ENCODE measurements at places on chromosomes 3 and 15.

GRCh38 chr15:83846847-83847246, 192.9 kb downstream of the ADAMTSL3 start:
- DNase-seq = no peak

- DNase-seq = no peak
These were observed 68.5 kb downstream of the MYO1E start for GRCh38 chr15:59304034-59304795.

GRCh38 chr3:66812136-66812535, 186.0 kb upstream of the KBTBD8 start:
- DNase-seq = no peak

GRCh38 chr3:71671216-71671845, 53.9 kb downstream of the EIF4E3 start:
- DNase-seq = no peak

DNA sequence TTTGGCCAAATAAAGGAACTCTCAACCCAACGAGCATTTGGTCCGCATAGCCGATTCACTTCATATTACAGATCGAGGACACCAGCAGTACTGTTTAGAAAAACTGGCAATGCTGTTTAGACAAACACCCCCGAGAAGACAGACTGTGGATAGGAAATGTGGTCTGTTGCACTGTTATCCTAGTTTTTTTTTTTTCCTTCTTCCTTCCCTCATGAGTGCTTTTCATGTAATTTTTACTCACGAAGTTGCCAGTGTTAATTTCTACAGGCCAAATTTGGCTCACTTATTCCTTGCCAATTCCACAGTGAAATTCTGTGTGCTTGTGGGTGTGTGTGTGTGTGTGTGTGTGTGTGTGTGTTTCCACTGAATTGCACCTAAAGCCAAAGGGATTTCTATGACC, 165.7 kb downstream of the FOXP1 start:
- no peak for DNase-seq

- DNase-seq = no peak
These were observed 52.6 kb downstream of the MCF2L2 start for GRCh38 chr3:183375787-183376186.

DNA sequence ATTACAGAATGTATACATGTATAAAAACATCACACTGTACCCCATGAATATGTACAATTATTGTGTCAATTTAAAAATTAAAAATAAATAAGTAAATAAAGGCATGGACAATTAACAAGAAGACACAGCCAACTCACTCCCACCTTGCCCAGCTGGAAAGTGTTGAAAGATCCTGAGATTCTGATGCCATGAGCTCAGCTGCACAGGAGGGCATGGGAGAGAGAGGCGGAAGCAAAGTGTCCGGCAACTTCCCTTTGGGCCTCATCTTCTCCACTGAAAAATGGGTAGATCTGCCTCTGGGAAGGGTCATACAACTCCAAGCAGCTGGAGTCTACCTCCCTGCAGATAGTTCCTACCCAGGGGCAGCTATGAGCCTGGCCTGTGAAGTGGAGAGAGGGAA, 277.3 kb downstream of the UACA start:
- no peak for DNase-seq

DNA sequence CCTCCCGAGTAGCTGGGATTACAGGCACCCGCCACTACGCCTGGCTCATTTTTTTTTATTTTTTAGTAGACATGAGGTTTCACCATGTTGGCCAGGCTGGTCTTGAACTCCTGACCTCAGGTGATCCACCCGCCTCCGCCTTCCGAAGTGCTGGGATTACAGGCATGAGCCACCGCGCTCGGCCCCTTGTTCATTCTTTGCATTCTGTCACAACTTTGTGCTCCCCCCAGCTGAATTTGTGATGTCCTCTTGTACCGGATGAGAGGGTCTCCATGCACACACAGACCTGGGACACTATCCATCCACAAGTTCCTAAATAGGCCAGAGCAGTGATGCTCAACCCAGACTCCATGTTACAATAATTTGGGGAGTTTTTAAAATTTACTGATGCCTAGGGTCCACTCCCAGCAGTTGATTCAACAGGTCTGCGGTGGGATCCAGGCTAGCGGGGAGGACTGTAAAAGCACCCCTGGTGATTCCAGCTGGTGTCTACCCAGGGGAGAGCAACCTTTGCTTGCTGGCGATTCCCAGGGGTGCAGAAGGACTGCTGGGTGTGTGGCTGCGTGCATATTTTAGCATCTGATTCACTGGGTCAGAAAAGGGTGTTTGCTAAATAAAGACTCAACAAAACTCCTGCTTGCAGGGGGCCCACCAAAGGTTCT, 1.0 kb downstream of the RASSF1 start:
- no peak for DNase-seq

GRCh38 chr15:81117581-81117980, 16.5 kb upstream of the CFAP161 start:
- DNase-seq = no peak

DNA sequence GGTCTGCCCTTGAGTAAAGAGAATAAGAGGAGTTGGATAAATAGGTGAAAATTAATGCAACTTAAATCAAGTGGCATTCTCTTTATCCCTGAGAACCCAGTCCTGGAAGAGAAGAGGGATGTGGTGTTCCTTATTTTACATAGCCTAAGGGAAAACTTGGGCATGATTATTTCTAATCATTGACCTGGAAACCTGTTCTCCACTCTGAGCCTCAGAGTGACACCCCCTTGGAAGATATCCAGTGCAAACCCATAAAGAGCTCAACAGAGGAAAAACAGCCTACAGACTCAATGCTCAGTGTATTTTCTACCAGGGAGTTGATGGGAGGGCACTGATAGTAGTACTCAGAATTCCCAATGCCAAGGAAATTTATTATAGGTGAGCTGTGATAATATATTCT, 22.0 kb downstream of the SLC15A2 start:
- no peak for DNase-seq

- no peak for DNase-seq
These were observed 98.8 kb downstream of the ZNF621 start for GRCh38 chr3:40623567-40623966.

DNA sequence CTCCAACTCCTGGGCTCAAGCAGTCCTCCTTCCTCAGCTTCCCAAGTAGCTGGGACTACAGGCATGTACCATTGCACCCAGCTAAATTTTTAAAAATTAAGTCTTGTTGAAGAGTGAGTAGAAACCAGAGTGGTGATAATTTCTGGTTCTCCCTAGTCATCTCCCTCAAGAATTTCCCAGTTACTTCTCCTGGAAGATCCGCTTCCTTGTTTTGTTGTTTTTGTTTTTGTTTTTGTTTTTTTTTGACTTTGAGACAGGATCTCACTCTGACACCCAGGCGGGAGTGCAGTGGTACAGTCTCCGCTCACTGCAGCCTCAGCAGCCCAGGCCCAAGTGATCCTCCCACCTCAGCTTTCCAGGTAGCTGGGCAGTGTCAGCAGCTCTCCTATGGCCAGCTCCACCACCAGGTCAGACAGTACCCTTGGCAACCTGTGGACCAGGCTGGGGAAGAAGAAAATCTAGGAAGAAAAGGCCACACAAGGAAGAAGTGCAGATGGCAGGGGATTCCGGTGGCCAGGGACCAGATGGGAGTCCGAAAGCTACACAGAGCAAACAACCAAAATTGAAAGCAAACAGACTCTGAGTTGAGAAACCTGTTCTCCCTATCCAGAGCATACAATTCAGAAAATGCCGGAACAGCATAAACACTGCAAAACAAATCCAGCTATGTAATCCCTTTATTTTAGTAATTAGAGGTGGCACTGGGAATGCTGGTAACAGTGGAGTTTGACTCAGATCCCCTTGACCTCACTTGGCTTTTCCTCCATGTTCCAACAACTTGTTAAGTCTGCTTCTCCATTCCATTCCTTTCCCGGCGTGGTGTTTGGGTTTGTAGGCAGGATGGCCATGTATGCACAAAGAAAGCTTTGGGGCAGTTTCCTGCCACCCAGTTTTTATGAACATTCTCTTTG, 266.6 kb upstream of the CTDSPL start:
- DNase-seq = no peak

DNA sequence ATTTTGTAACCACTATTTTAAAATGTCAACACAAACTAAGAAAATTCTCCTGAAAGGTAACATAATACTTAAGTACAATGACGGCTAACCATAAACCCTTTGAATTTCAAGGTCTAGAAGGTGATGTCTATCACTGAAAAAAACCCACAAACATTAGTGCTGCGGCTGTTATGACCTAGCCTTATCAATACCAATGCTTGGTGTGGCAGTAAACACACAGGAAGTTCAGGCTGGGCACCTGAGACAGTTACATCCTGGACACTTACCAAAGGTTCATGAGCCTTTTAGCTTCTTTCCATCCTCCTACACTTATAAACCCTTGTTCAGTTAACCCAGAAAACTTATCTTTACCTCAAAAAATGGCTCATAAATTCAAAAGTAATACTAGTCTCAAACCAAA, 5.8 kb downstream of the HSPBAP1 start:
- no peak for DNase-seq

GRCh38 chr15:76330080-76330680, 6.4 kb upstream of the ISL2 start:
- DNase-seq = no peak

- DNase-seq = no peak
These were observed 19.8 kb downstream of the TRPM1 start for GRCh38 chr15:31081588-31082250.

All from stimulated activated CD8-positive, alpha-beta memory T cell treated with anti-CD3 and anti-CD28 coated beads, Interleukin-2, amount 100 ng/mL, for 1 hour (primary cell).